ENCODE measurements at places on chromosomes 11 and 22. TPM values are rescaled to one million over a fixed set of nuclear protein-coding genes. Genes with fewer than 3 reads are reported as not detected.

- no peak overlapping the region for H3K27ac ChIP-seq
- no peak overlapping the region for H3K4me3 ChIP-seq
- H3K4me1 ChIP-seq = no peaks in the 10 kb centered on the region
- no peaks in the 10 kb centered on the region for H3K27me3 ChIP-seq
These were observed 186.8 kb downstream of the FAM181B start for GRCh38 chr11:82546661-82547557.

DNA sequence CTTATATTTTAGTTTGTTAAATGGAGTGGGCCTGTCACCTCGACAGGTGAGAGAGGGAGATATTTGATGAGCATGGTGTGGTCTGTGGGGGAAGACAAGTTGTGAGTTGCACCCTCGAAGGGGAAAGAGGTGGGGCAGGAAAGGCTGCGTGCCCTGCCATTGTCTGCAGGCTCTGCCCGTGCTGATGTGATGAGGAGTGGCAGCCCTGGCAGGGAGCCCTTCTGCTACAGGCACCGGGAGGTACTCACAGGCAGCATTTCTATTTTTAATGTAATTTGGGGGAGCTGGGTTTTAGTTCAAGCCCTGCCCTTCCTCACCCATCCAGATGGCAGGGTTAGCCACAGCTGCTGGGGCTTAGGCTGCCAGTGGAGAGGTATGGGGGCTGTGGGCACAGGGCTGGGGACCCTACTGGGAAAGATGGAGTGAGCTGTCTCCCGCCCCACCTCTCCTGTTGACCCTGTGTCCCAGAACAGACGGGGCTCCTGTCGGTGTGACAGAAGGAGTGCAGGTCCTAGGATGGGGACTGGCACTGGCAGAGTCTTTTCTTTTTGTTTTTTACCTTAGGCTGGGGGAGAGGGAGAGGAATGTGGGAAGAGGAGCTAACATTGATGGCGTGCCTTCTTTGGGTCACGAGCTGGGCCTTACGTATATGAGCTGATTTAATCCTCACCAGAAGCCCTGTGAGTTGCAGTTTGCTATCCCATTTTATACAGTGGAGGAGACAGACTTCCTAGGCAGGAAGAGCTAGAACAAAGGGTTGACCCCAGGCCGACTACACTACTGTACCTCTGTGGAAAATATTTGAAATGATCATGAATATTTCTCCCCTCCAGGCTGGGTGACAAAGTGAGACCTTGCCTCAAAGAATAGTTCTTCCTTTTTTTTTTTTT lies 51.6 kb downstream of the CEP164 start:
- no peaks in the 10 kb centered on the region for H3K27me3 ChIP-seq
- no peak overlapping the region for H3K4me3 ChIP-seq
- no peak for DNase-seq

GRCh38 chr22:28344918-28345703 lies 334.5 kb downstream of the TTC28 start:
- H3K27ac ChIP-seq = no peak overlapping the region
- no peaks in the 10 kb centered on the region for H3K27me3 ChIP-seq
- H3K4me1 ChIP-seq = peaks cover 2% of the 10 kb centered on the region

GRCh38 chr11:86919557-86920210 lies 35.5 kb downstream of the FZD4 start:
- no peak overlapping the region for H3K4me3 ChIP-seq
- peaks cover 5% of the 10 kb centered on the region for H3K4me1 ChIP-seq
- no peaks in the 10 kb centered on the region for H3K27me3 ChIP-seq
- peak overlapping the region; percentile 97 for H3K27ac ChIP-seq
- DNase-seq = no peak

DNA sequence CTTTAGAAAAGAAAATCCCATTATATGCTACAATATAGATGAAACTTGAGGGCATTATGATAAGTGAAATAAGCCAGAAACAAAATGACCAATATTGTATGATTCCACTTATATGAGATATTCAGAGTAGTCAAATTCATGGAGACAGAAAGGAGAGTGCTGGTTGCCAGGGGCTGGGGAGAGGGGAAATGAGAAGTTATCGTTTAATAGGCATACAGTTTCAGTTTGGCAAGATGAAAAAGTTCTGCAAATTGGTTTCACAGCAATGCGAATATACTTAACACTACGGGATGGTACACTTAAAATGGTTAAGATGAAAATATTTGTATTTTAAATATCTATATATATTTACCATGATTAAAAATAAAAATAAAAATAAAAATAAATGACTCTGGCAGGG lies 31.1 kb upstream of the RDX start:
- H3K4me3 ChIP-seq = no peak overlapping the region
- H3K27ac ChIP-seq = no peak overlapping the region
- no peaks in the 10 kb centered on the region for H3K27me3 ChIP-seq
- H3K4me1 ChIP-seq = no peaks in the 10 kb centered on the region

- no peaks in the 10 kb centered on the region for H3K4me1 ChIP-seq
- DNase-seq = no peak
- H3K36me3 ChIP-seq = no peaks in the 10 kb centered on the region
These were observed 6.0 kb downstream of the HOATZ start for GRCh38 chr11:111520560-111520959.

- H3K36me3 ChIP-seq = peaks cover 2% of the 10 kb centered on the region
- no peak overlapping the region for H3K4me3 ChIP-seq
- no peaks in the 10 kb centered on the region for H3K4me1 ChIP-seq
These were observed 10.9 kb downstream of the PIH1D2 start for GRCh38 chr11:112062923-112063322.

DNA sequence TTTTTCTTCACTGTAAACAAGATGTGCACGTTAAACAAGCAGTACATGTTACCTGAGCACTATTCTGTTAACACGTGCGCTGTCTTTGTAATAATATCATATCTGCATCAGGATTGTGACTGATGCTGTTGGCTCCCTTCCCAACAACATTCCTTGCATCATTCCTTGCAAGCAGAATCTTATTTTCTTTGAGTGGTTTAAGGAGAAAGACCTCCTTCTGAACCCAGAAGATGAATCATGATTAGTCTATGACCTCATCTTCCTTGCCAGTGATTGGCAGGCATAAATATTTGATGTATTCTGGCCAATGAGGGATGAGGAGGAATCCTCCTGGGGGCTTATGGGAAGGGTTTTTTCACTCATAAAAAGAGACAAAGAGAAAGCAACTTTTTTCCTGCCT lies 46.2 kb downstream of the C11orf71 start:
- no peaks in the 10 kb centered on the region for H3K4me1 ChIP-seq
- no peak overlapping the region for H3K27ac ChIP-seq
- no peaks in the 10 kb centered on the region for H3K27me3 ChIP-seq
- no peaks in the 10 kb centered on the region for H3K36me3 ChIP-seq
- no peak for DNase-seq

DNA sequence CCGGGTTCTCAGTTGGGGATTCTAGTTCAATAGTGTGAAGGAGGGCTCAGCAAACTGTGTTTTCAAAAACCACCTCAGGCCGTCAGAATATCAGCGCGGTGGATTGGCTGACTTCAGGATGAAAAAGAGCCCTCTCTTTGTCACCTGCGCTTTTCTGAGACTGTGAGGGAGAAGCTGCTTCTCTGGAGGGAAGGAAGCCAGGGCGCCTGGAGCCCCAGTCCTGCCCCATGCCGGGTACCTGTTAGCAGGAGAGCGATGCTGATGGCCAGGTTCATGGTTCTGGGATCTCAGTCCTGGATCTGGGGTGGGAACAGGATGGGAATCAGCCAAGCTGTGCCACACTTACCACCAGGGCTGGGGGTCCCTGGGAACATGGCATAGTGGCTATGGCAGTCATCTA lies 2.3 kb downstream of the THY1 start:
- no peak overlapping the region for H3K27ac ChIP-seq
- no peaks in the 10 kb centered on the region for H3K4me1 ChIP-seq
- no peak for DNase-seq
- no peak overlapping the region for H3K4me3 ChIP-seq

DNA sequence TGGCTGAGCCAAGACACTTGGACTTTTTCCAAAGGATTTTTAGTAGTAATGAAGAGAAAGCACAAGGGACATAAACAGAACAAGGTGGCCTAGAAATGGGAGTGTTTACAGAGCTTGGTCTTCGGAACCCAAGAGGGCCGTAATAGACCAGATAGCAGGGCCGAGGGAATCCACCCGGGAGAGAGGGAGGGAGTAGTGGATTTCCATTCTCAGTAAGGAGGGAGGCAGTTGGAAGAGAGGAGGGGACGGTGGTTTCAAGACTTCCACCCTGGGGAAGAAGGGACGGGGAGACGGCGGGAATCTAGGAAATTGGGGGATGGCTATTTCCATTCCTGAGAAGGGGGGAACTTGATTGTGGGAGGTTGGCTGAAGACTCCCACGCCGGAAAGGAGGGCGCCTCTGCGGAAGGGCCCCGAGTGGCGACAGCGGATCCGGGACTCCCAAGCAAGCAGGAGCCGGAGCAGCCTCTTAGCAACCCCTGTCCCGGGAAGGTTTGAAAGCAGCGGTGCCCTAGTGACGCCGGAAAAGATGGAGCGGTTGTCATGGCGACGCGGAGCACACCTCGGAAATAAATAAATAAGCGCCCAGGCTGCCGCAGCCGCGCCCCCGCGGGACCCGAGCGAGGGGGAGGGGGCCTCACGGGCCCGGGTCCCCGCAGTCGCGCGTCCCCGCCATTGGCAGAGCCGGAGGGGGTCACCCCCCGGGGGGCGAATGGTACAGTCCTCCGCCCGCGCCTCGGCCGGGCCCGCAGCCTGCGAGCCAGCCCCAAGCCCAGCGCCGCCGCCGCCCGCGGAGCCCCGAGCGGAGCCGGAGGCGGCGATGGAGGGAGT lies 31.6 kb downstream of the EIF3F start:
- H3K4me3 ChIP-seq = peak overlapping the region; percentile 59
- no peak overlapping the region for H3K27ac ChIP-seq
- no peaks in the 10 kb centered on the region for H3K27me3 ChIP-seq
- H3K4me1 ChIP-seq = no peaks in the 10 kb centered on the region
- peak; percentile 83 for DNase-seq

DNA sequence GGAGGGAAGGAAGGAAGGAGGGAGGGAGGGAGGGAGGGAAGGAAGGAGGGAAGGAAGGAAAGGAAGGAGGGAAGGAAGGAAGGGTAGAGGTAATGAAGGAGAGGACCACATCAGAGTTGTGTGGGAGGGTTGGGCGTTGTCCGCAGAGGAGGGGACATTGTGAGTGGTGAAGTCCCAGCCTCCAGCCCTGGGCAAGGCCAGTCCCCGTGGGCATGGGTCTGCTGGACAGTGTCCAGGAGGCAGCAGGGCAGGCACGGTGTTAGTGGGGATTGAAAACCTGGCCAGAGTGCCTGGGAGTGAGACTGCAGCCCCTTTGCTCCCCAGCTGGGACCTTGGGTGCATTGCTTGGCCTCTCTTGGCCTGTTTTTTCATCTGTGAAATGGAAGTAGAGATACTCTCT lies 1462.3 kb downstream of the BRD1 start:
- H3K4me3 ChIP-seq = no peak overlapping the region
- no peak overlapping the region for H3K27ac ChIP-seq
- no peaks in the 10 kb centered on the region for H3K4me1 ChIP-seq

- H3K4me3 ChIP-seq = no peak overlapping the region
- H3K27ac ChIP-seq = no peak overlapping the region
- H3K27me3 ChIP-seq = no peaks in the 10 kb centered on the region
- no peaks in the 10 kb centered on the region for H3K4me1 ChIP-seq
These were observed 14.4 kb downstream of the FADS2 start for GRCh38 chr11:61842528-61842820.

DNA sequence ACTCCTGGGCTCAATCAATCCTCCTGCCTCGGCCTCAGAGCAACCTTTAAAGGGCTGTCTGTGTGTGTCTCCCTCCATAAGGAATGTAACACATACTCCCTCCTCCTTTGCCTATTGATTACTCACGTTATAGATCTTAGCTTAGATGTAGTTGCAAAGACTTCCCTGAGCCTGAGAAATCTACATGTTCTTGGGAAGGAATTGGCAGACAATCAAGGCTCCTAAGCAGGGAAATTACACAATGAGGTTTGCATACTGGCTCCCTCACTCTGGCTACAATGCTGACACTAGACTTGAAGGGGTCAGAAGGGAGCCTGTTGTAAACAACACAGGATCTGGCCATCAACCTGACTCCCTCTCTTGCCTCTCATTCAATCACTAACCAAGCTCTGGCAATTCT lies 5.2 kb upstream of the OLFML1 start:
- DNase-seq = no peak
- H3K36me3 ChIP-seq = no peaks in the 10 kb centered on the region
- H3K27ac ChIP-seq = no peak overlapping the region
- no peaks in the 10 kb centered on the region for H3K27me3 ChIP-seq

- H3K36me3 ChIP-seq = peaks cover 10% of the 10 kb centered on the region
- H3K4me1 ChIP-seq = no peaks in the 10 kb centered on the region
- peak within 1 kb of the TSS; percentile 93 for H3K4me3 ChIP-seq
These were observed at the start of gene ATF4 for GRCh38 chr22:39520226-39521105. Gene ATF4 (plus strand): TSS chr22:39520562. CDS start chr22:39521446, 884 bp downstream.

- no peaks in the 10 kb centered on the region for H3K27me3 ChIP-seq
- no peak overlapping the region for H3K27ac ChIP-seq
- no peaks in the 10 kb centered on the region for H3K36me3 ChIP-seq
- no peaks in the 10 kb centered on the region for H3K4me1 ChIP-seq
- no peak for DNase-seq
These were observed 8.6 kb downstream of the LRRC75B start for GRCh38 chr22:24584166-24584790.

- no peak overlapping the region for H3K4me3 ChIP-seq
- no peaks in the 10 kb centered on the region for H3K4me1 ChIP-seq
- no peak for DNase-seq
- H3K36me3 ChIP-seq = no peaks in the 10 kb centered on the region
- no peaks in the 10 kb centered on the region for H3K27me3 ChIP-seq
These were observed 16.9 kb downstream of the DHCR7 start for GRCh38 chr11:71431271-71431670.

DNA sequence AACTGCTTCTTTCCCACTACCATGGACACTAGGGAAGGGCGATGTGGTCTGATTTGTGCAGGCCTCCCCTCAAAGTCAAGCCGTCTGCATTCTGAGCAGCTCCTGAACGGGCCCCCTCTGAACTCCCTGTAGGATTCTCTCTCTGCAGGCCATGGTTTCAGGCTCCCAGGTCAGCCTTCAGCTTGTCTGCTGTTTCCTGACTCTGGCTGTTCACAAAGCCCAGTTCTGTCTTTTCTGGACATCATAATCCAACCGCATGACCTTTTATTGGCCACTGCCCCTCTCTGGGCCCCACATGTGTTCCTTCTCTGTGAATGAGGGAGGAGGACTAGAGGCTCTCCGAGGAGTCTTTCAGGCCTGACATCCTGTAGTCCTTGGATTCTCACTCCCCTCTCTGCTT lies 161.0 kb downstream of the FEZ1 start:
- no peaks in the 10 kb centered on the region for H3K27me3 ChIP-seq
- no peak for DNase-seq
- no peaks in the 10 kb centered on the region for H3K4me1 ChIP-seq
- no peak overlapping the region for H3K27ac ChIP-seq
- H3K36me3 ChIP-seq = no peaks in the 10 kb centered on the region

KCNJ1 gene
- 0.24 TPM for total RNA-seq

SLC22A8 gene
- not detected for total RNA-seq

CECR2 gene
- 2.1 TPM for total RNA-seq

PANX3 gene
- total RNA-seq = not detected

EHF gene
- not detected for total RNA-seq

OR10G7 gene
- not detected for total RNA-seq

HEPN1 gene
- not detected for total RNA-seq

IL10RA gene
- total RNA-seq = 18.3 TPM

C11orf52 gene
- total RNA-seq = 2.7 TPM

DCDC1 gene
- total RNA-seq = 0.51 TPM

OR5B21 gene
- total RNA-seq = not detected

Measured in aorta (tissue), 5 donors.